ELR (cell line): ENCODE measurements at places on chromosomes 3 and 15.

- no peak for DNase-seq
These were observed 25.9 kb downstream of the LTF start for GRCh38 chr3:46438831-46439230.

DNA sequence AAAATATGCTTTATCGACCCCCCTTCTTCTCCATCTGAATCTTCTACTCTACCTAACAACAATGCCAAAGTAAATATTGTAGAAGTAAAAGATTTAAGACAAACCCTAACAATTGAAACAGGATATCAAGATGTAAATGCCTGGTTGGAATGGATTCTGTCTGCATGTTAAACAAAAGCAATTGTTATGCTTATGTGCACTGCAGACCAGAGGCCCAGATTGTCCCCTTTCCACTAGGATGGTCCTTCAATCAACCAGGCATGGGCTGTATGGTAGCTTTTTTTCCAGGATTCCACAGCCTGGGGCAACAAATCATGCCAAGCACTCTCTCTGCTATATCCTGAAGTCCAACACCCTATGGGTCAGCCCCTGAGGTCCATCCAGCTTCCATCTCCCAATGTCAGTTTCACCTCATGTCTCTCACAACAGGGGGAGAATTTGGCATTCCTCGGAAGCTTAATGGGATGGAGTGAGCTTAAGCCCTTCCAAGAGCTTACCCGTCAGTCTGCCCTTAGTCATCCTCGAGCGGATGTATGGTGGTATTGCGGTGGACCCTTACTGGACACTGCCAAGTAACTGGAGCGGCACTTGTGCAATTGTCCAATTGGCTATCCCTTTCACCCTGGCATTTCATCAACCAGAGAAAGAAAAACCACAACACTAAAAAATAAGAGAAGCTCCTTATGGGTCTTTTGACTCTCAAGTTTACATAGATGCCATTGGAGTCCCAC is 36.2 kb downstream of the ZNF589 start:
- no peak for DNase-seq

- DNase-seq: no peak
These were observed 1.4 kb downstream of the MAP6D1 start for GRCh38 chr3:183823963-183824362.

GRCh38 chr3:82236257-82236656 is 474.8 kb upstream of the GBE1 start:
- DNase-seq: no peak

DNA sequence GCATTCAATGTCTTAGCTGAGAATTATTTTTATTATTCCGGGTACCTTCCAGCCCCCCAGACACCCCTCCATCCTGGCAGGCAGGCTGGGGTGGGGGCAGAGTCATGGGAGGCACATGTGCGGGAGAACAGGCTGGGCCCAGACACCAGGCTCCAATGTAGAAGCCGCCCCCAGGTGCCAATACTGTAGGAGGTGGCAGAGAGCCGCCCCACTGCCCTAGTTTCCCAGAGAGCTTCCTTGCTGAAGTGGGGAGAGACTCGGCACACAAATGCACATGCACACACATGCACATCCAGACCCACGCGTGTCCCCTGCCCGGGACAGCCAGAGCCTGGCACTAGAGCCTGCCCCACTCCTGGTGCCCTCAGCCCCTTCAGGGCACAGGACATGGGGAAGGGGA is 98.4 kb upstream of the LINGO1 start:
- DNase-seq: no peak

DNA sequence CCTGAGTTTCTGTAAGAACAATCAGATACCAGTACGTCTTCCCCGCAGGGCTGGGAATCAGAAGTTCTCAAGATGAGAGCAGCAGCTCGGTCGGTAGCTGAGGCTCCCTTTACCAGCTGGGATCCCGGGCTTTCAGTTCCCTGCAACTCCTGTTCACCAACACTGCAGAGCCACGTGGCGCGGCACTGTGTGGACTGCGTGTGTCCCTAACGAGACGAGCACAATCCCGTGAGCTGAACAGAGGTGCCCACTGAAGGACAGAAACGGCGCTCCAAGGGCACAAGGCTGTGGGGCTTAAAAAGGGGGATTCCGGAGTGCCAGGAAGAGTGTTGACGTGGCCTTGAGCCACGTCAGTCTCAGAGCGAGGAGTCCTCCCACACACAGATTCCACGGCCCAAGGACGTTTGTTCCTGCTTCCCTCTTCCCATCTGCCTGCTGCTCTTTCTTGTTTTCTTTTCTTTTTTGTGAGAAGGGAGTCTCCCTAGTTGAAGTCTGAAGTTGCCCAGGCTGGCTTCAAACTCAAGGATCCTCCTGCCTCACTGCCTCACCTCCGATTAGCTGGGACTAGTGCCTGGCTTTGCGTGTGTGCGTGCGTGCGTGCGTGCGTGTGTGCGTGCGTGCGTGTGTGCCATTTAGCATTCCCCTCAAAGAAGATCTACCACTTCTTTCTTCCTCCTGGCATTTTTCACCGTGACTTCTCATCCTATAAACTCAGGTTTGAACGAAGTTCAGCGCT is 37.1 kb upstream of the RPL35A start:
- no peak for DNase-seq

DNA sequence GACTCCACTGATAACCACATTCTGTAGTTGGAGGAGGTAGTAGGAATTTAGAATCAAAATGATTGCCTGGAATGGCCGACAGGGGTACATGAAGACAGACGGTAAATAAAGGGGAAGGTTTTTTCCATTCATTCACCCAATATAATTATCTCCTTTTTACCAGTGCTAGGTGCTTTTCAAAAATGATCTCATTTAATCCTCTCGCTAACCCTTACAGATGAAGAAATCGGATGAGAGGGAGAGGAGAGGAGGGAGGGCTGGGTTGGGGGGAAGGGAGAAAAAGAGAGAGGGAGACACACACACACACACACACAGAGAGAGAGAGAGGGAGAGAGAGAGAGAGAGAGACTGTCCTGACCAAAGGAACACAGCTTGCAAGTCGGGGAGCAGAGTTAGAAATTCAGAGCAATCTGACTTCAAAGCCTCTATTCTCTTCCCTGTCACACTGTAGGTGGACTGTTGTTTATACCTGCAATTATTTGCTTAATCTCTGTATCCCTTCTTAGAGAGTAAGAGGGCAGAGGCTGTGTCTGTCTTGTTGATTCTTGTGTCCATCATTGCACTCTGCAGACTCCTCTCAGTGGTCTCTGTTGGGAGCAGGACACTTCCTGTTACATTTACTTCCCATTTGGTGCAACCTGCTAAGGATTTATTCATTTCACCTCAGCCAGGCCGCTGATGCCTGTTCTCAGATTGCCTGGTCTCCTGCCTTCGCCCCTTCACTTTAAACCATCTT is 18.7 kb upstream of the PAQR9 start:
- DNase-seq: no peak

DNA sequence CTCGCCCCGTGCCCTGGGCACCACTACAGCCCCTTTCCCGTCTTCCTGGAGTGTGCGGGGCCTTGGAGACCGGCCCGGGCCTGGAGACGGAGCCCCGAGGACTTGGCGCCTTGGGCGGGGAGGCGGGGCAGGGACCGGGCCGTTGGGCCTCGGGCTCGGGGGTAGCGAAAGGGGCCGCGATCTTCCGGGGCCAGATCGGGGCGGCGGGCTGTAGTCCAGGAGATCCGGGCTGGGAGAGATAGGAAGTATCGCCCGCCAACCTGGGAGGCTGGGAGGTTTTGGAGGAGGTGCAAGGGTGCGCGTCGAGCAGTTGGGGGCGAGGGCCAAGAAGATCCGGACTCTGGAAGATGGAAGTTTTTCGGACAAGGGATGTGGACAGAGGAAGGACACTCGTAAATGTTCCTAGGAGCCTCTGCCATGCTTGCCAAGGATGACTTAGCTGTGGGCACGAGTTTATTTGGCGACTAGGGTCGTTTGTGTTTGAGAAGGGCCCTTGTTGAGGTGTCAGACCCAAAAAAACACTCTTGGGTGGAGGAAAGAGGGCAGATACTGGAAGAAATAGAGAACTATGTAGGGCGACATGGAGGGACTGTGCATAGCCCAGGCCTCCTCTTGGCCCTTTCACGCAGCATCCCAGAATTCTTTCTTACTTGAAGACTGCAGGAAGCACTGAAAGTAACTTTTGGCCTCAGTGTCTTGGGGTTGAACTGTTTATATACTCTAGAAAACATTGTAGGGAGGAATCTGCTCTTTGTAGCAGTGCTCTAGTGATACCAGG is 712 bp downstream of the RTF1 start:
- DNase-seq: peak; percentile 50

DNA sequence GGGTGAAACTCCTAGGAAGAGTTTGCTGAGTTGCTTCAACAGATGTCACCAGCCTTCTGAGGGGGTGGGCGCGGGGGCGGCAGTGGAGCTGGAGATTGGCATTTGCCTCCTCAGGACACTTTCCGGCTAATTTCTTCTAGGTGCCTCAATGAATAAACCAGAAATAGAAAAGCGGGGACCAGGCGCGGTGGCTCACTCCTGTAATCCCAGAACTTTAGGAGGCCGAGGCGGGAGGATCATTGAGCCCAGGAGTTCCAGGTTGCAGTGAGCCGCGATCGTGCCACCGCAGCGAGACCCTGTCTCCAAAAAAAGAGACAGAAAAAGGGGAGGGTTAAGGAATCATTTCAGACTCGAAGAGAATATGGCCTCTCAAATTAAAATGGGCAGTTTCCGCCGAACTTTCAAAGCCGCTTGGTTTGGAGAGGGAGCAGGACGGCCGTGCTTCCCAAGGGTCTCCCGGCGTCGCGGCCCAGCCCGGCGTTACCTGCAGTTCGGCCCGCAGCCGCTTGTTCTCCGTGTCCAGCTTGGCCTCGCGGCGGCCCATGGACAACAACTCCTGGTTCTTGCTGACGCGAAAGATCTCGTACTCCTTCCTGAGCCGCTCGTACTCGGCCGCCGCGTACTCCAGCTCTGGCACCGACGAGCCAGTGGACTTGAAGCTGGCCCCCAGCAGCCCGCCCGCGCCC is 587 bp downstream of the NPHP3 start:
- peak; percentile 82 for DNase-seq

GRCh38 chr3:9067352-9067975 is 104.2 kb upstream of the RAD18 start:
- peak; percentile 66 for DNase-seq

GRCh38 chr3:51879937-51880336 is 4.5 kb upstream of the IQCF5 start:
- DNase-seq: no peak

DNA sequence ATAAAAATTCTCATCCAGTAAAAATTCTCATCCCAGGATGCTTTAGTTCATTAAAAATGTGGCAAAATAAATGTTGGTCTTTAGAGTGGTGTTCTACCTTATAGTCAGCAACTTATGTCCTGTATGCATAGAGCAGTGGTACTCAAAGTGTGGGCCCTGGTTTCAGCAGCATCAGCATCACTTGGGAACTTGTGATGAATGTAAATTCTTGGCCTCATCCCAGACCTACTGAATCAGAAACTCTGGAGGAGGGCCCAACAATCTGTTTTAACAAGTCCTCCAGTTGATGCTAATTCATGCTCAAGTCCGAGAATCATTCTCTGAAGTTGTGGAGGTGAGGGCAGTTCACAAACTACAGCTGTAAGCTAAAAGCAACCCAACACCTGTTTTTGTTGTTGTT is 307.3 kb upstream of the SATB1 start:
- DNase-seq: no peak

DNA sequence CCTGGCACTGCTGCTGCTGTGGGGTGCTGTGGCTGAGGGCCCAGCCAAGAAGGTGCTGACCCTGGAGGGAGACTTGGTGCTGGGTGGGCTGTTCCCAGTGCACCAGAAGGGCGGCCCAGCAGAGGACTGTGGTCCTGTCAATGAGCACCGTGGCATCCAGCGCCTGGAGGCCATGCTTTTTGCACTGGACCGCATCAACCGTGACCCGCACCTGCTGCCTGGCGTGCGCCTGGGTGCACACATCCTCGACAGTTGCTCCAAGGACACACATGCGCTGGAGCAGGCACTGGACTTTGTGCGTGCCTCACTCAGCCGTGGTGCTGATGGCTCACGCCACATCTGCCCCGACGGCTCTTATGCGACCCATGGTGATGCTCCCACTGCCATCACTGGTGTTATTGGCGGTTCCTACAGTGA is 2.1 kb downstream of the GRM2 start:
- DNase-seq: no peak

GRCh38 chr3:105343991-105344390 is 22.7 kb upstream of the ALCAM start:
- DNase-seq: no peak

- no peak for DNase-seq
These were observed 1.6 kb downstream of the EIF4E3 start for GRCh38 chr3:71723452-71724170.

DNA sequence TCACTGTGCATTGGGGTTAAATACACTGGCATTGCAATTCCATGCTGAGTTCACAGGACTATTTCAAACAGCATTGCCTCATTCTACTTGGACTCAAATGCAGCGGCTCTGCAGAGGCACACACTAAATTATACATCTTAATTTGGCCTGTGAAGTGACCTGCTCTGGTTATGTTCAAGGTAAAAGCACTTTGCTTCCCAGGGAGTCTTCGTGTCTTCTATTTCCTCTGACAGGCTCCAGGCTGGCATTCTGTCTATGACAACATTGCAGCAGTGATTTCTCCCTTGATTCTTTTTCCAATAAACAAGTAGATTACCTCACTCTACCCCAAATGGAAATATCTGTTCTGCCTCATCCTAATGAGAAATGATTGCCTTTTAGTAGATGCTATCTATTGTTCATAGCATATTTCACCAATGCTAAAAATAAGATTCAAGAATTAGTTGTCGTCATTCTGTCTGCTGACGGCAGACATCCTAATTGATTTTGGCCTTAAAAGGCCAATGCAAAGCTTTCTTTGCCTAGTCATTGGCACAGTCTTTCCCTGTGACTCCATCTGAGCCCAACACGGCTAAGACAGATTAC is 33.8 kb downstream of the FMN1 start:
- no peak for DNase-seq

DNA sequence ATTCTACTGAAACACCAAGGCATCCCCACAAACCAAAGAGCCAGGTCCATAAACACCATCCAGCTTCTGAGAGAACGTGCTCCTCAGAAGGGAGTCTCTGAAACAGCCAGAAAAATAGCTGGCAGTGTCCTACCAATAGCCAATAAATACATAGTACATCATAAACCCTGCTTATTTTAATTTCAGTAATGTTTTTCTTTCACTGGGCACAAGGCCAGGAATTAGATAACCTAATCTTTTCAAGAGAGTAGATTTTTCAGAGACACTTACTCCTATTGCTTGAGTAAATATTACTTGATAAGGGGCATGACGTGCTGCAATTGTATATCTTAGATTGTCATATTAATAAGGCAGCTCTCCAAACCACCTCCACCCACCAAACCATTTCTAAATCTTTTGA is 22.7 kb downstream of the GADL1 start:
- no peak for DNase-seq

- no peak for DNase-seq
These were observed 103.7 kb upstream of the ETV5 start for GRCh38 chr3:186212611-186213010.

GRCh38 chr3:123161167-123161566 is 40.6 kb upstream of the SEC22A start:
- no peak for DNase-seq

GRCh38 chr3:141431411-141432378 is 55.1 kb upstream of the RASA2 start:
- no peak for DNase-seq

DNA sequence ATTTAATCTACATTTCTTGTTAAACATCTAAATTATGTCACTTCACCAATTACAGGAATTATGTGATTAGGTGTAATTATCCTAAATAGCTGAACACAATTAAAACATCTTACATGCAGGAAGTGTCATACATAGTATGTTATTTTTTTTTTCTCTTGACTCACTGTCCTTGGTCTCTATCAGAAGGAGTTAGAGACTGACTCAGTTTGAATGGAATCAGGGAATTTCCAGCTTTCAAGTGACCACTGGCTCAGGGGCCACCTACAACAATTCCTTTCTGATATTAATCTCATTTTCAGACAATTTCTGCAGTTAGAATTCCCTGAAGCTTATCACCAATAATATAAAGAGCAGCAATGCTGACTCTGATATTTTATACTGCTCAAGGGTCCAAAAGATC is 400.7 kb downstream of the ROBO1 start:
- peak; percentile 87 for DNase-seq
